ENCODE measurements at places on chromosomes 7 and 10. TPM values are rescaled to one million over a fixed set of nuclear protein-coding genes. Genes with fewer than 3 reads are reported as not detected.

The TMEM176A gene
- 13.8 TPM for total RNA-seq

GRCh38 chr10:17606547-17607040, 10.6 kb downstream of the HACD1 start:
- no peak for DNase-seq

The TAF5 gene
- 1.7 TPM for total RNA-seq

DNA sequence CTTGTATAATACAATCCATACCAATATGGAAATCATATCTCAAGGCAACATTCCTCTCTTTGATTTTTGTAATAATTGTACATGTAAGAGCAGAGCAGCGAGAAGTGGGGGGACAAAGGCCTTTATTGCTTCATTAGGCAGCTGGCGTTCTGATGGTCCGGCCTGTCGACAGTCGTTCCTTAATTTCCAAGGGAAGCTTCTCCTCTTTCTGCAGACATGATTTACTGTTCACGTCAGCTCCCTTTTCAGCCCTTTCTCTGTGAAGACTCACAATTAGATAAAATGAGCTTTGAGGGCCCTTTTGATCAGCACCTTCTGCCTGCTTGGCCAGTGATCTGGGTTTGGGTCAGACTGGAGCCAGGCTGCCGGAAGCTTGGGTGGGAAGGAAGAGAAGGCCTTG, 65.6 kb upstream of the CTBP2 start:
- no peak for DNase-seq
